Epithelial cell of proximal tubule (primary cell): ENCODE measurements at places on chromosomes 6 and 20.

DNA sequence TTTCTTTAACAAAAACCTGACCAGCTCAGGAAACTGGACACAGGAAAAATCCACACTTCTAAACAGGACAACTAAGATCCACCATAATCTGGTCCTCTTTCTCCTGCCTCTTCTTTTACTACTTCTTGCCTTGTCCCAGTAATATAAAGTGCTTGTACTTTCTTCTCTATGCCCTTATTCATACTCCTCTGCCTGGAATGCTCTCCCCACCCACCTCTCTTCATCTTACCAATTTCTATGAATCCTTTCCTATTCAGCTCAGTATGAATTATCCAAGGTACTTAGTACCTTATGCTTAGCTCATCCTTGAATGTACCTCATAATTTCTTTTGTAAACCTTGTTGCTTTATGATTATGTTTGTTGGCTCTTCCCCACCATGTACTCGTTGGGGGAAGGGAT is 159.4 kb downstream of the CDK19 start:
- no peak for DNase-seq

- DNase-seq: no peak
Observed at GRCh38 chr6:21522797-21523456, 70.6 kb upstream of the SOX4 start.

DNA sequence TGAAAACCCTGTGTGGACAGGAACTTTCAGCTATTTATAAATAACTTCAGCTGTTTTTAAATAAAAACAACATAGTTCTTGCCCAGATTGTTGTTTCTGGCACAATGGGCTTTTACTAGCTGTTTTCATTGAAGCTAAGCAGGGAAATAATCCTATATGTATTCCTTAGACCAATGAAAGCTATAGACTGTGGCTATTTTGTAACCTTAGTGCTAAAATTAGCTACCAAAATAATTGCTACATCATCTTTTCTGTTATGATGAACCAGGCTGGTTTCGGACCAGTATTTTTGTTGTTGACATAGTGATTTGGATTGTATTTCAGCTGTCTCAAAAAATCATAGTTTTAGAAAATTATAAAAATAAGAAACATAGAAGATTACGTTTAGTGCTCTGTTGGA is 13.7 kb downstream of the PHF3 start:
- no peak for DNase-seq

DNA sequence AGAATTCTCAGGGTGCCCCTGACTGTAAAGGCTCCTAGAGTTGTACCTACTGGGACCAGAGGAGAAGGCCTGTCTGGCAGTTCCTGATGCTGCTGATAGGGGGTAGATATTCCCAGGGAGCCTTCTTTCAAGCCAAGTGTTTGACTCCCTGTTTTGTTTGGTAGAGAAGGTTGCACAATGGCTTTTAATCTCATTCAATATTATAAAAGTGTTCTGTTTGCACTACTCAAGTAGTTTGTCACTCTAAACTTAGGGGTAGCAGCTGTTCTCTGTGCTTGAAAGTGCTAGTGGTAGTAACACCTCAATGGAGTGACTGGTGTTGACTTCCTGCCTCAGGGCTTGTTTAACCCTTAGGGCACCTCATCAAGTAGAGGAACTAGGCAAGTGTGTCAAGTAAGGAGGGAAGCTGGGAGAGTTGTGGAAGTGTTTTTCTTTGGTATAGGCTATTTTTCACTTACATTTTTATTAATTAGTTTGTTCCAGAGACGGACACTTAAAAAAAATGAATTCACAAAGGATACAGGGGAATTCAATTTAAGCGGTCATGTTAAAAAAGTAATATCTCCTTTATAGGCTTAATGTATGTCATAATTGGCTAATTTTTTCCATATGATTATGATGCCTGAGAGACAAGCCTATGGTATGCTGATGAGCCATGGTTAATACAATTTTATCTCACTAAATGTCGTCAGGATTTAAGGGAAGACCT is 38.1 kb downstream of the BICRAL start:
- no peak for DNase-seq

DNA sequence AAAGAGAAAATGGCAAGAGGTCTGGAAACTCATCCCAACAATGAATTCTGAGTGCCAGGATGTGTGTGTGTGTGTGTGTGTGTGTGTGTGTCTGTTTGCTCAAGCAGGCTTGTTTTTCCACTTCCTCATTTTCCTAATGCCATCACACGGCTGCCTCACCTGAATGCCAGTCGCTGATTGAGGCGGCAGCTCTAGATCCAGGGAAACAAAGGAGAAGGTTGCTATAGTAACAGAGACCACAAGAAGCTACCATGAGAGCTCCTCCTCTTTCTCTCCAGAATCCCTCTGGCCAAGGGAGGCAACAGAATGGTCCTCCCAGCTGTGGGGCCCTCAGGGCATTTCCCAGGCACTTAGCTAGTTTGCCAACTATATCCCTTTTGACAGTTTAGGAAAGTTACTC is 241.1 kb upstream of the TSHZ2 start:
- no peak for DNase-seq

- DNase-seq: no peak
Observed at GRCh38 chr6:499617-500016, 108.1 kb downstream of the IRF4 start.

DNA sequence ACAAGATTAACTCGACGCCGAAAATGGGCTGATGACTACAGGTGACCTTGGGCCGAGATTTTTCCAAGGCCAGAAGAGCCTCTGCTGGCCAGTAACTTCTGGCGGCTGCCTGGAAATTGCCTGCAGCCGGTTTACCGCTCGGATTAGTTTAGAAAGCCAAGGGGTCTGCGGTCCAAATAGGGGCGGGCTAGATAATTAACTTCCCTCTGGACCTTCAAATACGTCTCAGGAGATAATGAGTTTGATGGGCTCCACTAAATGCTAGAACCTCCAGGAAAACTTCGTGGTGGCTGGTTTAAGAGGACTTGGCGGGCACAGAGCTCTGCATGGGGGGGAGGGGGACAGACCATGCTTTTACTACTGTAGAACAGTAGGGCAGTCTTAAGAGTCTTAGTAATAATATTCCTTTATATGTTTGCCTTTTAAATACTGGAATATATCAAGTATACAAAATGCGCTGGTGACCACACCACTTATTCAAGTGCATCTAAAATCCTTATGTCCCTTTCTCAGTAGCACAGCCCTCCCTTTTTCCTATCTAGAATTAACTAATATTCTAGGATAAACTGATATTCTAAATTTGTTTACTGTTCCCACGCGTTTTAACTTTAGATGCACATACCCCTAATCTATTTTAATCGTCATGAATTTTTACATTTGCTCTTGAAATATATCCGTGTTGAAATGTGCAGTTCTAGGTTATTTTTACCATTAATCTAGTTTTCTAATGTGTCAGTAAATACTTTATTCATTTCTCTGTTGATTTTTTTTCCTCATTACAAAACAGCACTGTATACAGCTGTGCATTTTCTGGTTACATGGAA is 107.5 kb upstream of the PRSS16 start:
- no peak for DNase-seq

DNA sequence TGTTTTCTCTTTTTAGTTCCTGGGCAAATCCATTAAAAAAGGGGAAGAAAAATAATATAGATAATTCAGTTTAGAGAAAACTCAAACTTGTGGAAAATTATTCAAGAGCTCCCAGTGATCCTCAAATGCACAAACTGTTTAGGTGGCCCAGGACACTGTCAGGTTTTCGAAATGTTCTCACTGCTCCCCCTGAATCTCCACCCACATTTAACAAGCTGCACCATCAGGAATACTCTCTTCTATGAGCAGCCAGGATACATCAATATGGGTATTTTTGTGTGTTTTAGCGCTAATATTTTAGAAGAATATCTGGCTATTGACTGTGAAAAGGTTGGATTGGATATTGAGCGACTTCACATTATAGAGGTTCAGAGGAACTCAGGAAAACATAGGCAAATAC is 43.9 kb downstream of the OR2B2 start:
- DNase-seq: no peak

- DNase-seq: no peak
Observed at GRCh38 chr6:165219629-165220028, 89.8 kb downstream of the C6orf118 start.
